Adipocyte (in vitro differentiated cells): ENCODE measurements at places on chromosomes 3 and 15.

- DNase-seq = no peak
These were observed 33.6 kb downstream of the BTD start for GRCh38 chr3:15635121-15635661.

- no peak for DNase-seq
These were observed 101.1 kb downstream of the GREM1 start for GRCh38 chr15:32818758-32819447.

- no peak for DNase-seq
These were observed 10.4 kb downstream of the RAB27A start for GRCh38 chr15:55279100-55279745.

GRCh38 chr15:75104804-75105557, 81.6 kb downstream of the PPCDC start:
- DNase-seq = peak; percentile 96

GRCh38 chr15:57343048-57343447, 33.3 kb upstream of the CGNL1 start:
- no peak for DNase-seq

- no peak for DNase-seq
These were observed 272.0 kb upstream of the RGMA start for GRCh38 chr15:93360976-93361375.

DNA sequence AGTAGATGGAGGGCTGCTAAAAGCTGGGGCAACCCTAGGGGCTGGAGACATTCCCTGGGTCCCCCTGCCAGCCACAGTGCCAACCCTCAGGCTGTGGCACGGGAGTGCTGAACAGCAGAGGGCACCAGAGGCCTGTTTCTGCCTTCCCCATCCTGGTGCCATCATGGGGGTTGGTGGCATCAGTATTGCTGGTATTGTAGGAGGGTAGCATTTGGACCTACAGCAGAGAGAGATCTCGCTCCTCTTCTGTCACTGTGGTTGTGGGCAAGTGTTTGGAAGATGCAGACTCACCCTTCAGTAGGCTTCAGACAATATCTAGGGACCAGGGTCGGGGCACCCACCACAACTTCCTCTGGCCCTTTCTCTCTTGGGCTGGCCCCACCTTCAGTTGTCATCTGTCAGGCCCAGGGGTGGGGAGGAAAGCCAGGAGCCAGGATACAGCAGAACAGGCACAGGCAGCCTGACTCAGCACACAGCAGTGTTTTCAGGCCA, 123.5 kb downstream of the RPLP1 start:
- DNase-seq = peak; percentile 70

GRCh38 chr15:52527911-52528563, 643 bp downstream of the MYO5A start:
- peak; percentile 57 for DNase-seq

GRCh38 chr3:30775040-30775439, 119.4 kb downstream of the GADL1 start:
- DNase-seq = no peak

GRCh38 chr3:31485196-31485595, 47.5 kb upstream of the STT3B start:
- no peak for DNase-seq

- DNase-seq = no peak
These were observed 17.5 kb downstream of the RFTN1 start for GRCh38 chr3:16496008-16496407.

DNA sequence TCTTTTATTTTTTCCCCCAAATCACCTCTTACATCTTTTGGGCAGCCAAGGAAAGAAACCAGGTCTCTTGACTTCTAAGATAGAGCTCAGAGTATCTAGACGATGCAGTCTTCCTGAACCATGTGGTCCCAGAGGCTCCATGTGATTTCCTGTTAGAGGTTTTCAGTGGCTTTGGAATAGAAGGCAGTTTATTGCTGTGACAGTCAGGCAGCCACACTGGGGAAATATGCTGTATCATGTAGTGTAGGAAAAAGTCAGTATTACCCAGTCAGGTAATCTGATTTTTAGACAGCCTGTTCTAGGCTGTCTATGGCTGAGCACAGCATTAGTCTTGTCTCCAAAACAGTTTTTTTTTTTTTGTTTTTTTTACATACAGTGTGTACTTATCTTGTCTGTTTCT, 294.3 kb downstream of the THSD4 start:
- DNase-seq = no peak

GRCh38 chr15:67208396-67208795, 46.1 kb downstream of the AAGAB start:
- DNase-seq = no peak

DNA sequence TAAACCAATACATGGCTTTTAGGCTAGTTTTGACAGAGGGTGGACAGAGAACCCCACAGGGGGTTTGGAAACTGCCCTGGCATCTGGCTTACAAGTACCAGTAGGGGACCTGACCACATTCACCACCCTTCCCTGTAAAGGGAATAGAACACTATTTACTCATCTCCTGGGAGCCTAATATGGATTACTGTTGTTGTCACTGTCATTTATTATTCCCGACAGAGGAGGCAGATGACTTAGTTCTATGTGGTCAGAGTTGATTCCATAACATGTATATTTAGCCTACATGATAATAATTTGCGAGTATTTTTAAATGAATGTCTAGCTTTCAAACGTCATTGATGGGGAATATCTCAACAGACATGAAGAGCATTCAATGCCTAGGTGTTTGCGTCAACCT, 15.9 kb downstream of the ZBTB38 start:
- DNase-seq = peak; percentile 57

- DNase-seq = no peak
These were observed 48.9 kb downstream of the GASK1A start for GRCh38 chr3:43028001-43028400.

GRCh38 chr3:3927198-3927597, 128.0 kb downstream of the LRRN1 start:
- no peak for DNase-seq

DNA sequence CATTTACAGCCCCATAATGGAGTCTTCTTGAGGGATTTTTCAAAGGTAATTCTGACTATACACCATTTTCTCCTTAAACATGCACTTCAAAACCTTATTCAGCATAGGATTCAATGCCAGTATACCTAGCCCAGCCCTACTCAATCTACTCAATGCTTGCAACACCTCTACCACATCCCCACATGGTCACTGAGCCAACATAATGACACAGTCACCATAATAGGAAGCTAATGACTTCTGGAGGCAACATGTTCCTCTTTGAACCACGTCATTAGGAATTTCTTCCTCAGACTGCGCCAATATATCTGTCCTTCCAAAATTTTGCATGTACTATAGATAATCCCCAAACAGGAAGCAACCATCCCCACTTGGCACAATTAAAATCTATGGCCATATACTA, 153.9 kb upstream of the SETMAR start:
- DNase-seq = no peak

DNA sequence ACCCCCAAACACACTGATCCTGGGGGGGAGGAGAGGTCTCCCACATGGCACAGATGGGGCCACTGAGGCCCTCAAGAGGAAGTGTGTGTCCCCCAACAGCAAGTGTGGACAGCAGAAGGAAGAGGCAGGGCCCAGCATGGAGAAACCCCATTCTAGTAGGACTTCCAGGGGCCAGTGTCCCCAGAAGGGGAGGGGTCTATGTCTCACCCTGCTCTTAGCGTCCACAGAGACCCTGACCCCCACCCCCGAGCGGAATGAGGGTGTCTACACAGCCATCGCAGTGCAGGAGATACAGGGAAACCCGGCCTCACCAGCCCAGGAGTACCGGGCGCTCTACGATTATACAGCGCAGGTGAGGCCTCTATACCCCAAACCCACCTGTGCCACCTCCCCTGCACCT, 35.3 kb downstream of the TSPAN3 start:
- no peak for DNase-seq

GRCh38 chr3:160678292-160678842, 1.4 kb downstream of the ARL14 start:
- DNase-seq = peak; percentile 38

DNA sequence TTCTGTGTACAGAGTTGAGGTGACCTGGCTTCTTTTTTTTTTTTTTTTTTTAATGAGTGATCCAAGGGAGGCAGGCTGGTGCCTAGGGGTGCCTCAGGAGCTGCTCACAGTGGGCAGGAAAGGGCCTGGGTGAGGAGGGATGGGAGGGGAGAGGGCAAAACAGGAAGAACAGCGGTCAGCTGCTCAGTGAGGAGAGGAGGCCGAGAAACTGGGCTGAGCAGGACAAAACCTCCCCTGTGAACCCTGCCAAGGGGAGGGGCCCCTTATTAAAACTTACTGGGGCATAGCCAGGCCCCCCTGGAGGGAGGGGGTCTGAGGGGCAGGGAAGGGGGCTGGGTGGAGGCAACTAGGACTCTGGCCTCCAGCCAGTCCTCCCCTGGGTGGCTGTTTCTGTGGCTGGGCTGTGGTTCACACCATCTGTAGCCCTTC, 3.5 kb downstream of the PLEKHO2 start:
- no peak for DNase-seq

- DNase-seq = peak; percentile 44
These were observed 41.7 kb upstream of the MYO5C start for GRCh38 chr15:52337198-52337853.

- no peak for DNase-seq
These were observed 7.6 kb downstream of the ARPC4 start for GRCh38 chr3:9800529-9800928.
